ENCODE measurements at places on chromosomes 2 and 18. TPM values are rescaled to one million over a fixed set of nuclear protein-coding genes. Genes with fewer than 3 reads are reported as not detected.

- no peak for DNase-seq
These were observed 366.9 kb downstream of the EPHA4 start for GRCh38 chr2:221205103-221205673.

Gene SCYGR7
- total RNA-seq, result not detected

Gene SPC25
- total RNA-seq, result 52.2 TPM

Gene SP5
- not detected for total RNA-seq
